ENCODE measurements at places on chromosomes 12 and 14.

- DNase-seq = no peak
Measured at GRCh38 chr12:68207276-68207675, 18.3 kb downstream of the IL26 start.

DNA sequence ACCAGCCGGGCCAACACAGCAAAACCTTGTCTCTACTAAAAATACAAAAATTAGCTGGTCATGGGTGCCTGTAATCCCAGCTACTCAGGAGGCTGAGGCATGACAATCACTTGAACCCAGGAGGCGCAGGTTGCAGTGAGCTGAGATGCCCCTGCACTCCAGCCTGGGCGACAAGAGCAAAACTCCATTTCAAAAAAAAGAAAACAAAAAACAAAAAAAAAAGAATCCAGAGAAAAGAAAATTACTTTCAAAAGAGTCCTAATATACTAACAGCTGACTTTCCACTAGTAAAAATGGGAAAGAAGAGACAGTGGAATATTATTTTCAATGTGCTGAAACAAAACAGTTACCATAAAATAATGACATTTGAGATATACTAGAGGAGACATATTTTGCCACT, 8.3 kb upstream of the INSM2 start:
- no peak for DNase-seq

DNA sequence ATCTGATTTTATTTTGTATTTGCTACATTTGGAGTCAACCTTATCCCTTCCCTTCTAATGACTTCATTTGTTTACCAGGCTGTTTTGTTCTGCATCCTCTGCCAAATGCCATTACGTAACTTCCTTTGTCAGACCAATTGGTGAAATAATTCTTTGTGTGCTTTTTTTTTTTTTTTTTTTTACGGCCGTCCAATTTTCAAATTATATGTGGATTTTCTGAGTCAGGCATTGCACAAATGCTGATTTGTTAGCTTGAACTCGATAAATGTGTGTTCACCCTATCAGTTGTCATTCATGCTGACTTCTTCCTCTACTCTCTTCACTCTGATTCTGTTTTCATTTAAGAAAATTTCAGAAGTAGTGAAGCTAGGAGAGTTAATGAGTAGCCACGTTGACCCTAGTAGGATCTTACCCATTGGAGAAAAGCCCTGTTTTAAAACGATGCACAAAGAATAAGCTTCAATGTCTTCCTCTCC, 386.2 kb downstream of the DIO2 start:
- DNase-seq = peak; percentile 6

DNA sequence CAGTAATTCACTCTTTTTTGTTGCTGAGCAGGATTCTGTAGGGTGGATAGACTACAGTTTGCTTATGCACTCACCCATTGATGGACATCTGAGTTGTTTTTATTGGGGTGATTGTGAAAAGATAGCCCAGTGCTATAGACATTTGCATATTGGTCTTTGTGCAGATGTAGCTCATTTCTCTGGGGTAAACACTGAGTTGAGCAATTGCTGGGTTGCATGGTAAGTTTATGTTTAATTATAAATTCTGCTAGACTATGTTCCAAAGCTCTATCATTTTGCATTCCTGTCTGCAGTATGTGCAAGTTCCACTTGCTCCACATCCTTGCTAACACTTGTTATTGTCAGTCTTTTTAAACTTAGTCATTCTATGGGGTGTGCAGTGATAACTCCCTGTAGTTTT, 65.4 kb upstream of the RFLNA start:
- no peak for DNase-seq

DNA sequence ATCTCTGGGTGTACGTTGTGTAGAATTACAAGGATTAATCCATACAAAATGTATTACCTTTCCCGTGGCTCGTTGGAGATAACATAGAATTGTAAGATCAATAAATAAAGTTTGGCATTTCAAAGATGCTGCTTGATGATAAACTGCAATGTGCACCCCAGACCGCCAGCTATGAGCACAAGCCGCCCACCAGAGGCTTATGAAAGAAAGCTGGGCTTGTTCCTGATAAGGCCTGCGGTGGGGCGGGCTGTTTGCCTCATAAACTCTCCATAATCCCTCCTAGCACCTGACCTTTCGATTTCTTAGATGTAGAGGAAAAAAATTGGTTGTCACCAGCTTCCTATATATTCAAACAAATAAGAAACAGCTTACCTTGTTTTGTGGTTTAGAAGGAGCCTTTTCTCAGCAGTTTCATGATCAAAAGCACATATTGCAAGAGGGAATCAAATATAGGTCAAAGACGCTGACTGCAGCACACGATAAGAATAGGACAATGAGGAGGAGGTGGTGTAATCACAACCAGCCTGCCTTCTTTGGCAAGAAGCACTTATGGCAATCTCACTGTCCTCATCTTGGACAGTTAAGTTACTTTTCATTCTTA, 293.6 kb downstream of the RMST start:
- no peak for DNase-seq

- DNase-seq = no peak
Measured at GRCh38 chr12:95358111-95359083, 115.6 kb upstream of the METAP2 start.

DNA sequence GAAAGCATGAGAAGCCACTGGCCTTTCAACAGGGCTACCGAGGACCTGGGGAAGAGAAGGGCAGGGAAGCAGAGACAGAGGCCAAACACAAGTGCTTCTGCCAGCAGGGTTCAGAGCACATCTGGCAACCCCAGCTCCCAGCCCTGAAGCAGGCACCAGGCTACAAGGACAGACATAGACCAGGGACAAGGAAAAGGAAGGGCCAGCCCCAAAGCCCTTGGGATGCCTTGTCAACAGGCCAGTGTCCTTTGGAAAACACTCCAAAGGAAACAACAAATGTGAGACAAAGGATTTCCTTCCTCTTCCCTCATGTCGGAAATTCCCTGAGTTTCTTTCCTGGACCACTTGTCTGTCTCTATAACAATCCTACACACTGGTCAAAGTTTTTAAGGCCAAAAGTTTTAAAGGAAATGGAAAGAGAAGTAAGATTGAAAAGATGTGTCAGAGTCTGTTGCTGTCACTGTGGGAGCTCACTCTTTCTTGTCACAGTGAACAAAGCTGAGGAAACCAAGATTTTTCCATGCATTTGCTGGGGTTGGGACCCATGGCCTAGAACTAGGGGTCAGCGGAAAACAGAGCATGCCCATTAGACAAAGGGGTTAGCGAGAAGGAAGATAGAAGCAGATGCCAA, 59.4 kb downstream of the TTC9 start:
- DNase-seq = no peak

DNA sequence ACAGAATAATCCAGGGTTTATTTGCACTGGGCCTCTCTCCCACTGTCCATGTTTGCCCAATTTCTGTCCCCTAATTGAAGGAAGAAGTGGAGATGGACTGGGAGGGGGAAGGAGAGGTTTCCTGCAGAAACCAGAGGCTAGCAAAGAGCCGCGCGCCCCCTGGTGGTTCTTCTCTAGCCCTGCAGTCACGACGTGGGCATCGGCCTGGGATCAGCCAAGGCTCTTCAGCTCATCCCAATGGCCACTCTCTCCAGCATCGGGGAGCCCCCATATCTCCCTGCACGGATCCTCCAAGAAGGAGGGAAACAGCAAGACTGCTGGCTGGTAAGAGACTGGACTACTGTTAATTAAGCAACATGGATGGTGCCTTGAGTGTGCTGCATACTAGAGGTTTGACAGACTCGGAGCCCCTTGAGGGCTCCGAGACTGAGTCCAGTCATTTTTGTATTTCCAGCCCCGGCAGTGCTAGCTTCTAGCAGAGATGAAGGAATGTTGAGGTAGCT, 18.7 kb downstream of the ZBTB39 start:
- peak; percentile 71 for DNase-seq

GRCh38 chr14:44444454-44444853, 62.6 kb downstream of the FSCB start:
- DNase-seq = no peak

DNA sequence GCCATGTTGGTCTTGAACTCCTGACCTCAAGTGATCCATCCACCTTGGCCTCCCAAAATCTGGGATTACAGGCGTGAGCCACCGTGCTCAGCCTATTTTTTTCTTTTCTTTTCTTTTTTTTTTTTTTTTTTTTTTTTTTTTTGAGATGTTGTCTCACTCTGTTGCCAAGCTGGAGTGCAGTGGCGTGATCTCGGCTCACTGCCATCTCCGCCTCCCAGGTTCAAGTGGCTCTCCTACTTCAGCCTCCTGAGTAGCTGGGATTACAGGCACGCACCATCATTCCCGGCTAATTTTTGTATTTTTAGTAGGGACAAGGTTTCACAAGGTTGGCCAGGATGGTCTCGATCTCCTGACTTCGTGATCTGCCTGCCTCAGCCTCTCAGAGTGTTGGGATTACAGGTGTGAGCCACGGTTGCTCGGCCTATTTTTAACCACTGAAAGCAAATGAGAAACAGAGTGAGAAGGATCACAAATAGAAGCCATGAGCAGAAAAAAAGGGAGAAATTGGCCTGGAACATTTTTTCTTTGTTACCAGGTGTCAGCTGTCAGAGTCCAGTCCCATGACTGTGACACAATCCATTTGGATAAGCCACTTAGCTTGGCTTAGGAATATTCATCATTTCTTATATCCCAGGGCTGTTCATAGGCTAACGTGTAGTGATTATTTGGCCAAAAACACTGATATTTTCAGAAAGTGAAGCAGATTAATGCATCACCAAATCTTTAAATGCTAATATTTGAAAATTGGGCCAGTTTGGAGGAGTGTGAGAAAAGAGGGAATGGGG, 7.9 kb upstream of the NFKBIA start:
- DNase-seq = no peak

GRCh38 chr12:6387541-6387940, 3.6 kb downstream of the LTBR start:
- no peak for DNase-seq

GRCh38 chr12:132478845-132479244, 11.1 kb upstream of the FBRSL1 start:
- DNase-seq = no peak

DNA sequence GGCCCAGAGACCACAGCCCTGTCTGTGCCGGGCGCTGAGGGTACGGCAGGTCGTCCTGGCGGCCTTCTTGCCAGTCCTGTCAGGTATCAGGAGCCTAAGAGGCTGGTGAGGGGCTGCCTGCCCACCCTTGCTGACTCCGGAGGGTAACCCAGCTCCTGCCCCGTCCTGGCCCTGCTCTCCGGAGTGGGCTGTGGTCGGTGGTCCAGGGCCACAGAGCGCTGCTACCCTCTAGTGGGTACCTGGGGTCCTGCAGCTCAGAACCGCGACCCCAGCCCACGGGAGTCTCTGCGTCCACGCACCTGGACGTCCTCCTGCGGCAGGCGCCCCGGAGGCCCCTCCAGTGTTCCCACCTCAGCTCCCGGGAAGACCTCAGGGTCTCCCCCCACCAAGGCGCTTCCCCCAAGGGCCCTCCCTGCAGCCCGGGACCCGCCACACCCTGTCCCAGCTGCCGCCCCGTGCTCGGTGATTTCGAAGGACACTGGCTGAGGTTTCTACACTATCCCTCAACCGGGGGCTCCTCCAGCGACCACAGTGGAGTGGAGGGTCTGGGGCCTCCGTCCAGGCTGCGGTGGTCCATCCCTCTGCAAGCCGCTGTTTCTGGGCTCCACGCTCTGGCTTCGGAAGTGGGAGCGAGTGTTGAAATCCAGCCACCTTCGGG, 75.9 kb upstream of the FBRSL1 start:
- no peak for DNase-seq

GRCh38 chr12:79983492-79983891, 48.6 kb upstream of the PPP1R12A start:
- peak; percentile 97 for DNase-seq

- peak; percentile 6 for DNase-seq
Measured at GRCh38 chr12:71011261-71011660, 90.7 kb upstream of the PTPRR start.

DNA sequence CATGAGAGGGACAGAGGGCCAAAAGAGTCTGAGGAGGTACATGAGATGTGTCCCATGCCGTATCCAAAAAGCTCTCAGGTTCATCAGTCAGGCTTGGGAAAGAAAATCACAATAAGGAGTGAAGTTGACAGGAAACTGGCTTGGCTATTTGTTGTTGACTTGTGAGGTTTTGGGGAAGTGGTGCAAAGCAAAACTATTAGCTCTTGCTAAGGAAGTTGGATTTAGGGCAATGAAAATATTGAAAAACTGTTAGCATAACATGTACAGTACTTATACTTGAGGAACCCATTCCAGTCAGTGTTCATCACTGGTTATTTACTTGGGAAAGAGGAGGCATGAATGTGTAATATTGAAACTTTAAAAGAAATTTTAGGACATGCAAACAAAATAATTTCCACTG, 145.9 kb downstream of the DUSP6 start:
- no peak for DNase-seq

- DNase-seq = no peak
Measured at GRCh38 chr12:111819191-111820158, 22.6 kb upstream of the MAPKAPK5 start.

DNA sequence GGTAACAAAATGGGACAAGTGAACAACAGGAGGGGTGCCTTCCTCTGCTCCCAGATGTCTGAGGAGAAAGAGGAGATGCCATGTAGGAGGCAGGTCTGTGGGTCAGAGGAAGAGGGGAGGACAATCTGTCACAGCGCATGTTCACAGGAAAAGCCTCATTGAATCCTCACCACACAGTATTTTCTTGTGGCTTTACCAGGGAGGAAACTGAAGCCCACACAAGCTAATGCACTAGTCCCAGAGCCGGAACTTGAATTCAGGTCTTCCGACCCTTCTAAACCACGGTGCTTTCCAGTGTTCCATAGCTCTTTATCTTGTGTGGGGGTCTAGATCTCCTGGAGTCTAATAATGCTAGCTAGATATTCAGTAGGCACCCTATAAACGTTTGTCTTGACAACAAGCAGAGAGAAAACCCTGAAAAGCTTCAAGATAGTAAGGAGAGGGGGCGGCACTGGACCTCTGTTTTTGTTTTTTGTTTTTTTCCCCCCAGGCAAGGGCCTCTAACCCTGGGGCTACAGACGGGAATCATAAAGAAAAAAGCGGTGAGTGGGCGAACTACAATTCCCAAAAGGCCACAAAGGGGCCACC, 371 bp upstream of the SHMT2 start:
- DNase-seq = peak; percentile 47

DNA sequence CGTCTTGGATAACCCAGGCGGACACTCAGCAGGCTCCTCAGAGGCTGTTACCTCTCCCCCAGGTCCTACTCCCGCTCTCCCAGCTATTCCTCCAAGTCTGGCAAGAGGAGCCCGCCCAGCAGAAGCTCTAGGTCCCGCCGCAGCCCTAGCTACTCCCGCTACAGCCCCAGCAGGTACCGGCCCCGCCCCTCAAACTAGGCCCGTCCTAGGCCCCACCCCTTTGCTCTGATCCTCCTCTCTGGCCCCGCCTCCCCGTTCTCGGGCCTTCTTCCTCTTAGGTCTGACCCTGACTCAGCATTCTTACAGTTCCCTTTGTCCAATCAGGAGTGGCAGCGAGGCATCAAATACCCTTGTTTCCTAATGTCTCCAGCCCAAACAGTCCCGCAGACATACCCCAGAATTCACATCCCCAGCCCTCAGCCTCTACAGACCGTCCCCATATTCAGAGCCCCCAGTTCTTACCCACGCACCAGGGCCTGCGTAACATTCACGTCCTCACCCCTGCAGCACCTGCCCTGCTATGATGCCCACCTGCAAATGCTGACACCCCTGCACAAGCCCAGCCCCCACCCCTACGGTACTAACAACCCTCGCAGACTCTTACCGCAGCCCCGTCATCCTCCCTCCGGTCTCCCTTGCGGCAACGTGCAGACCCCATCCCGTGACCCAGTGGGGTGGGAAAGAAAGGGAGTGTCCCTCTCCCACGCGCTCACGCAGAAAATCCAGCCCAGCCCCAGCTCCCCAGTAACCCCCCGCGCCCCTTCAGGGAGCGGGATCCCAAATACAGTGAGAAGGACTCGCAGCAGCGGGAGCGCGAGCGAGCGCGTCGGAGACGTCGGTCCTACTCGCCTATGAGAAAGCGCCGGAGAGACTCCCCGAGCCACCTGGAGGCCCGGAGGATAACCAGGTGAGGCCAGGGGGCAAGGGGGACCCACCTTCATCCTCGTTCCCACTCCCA, 25.0 kb upstream of the HSPB8 start:
- peak; percentile 17 for DNase-seq
